ENCODE measurements at places on chromosomes 13 and 19. TPM values are rescaled to one million over a fixed set of nuclear protein-coding genes. Genes with fewer than 3 reads are reported as not detected.

- peak; percentile 96 for DNase-seq
Observed at GRCh38 chr13:110869805-110870706, 44.8 kb downstream of the ANKRD10 start.

- DNase-seq, result peak; percentile 76
Observed at GRCh38 chr19:2648528-2648937, 54.0 kb downstream of the GNG7 start.

DNA sequence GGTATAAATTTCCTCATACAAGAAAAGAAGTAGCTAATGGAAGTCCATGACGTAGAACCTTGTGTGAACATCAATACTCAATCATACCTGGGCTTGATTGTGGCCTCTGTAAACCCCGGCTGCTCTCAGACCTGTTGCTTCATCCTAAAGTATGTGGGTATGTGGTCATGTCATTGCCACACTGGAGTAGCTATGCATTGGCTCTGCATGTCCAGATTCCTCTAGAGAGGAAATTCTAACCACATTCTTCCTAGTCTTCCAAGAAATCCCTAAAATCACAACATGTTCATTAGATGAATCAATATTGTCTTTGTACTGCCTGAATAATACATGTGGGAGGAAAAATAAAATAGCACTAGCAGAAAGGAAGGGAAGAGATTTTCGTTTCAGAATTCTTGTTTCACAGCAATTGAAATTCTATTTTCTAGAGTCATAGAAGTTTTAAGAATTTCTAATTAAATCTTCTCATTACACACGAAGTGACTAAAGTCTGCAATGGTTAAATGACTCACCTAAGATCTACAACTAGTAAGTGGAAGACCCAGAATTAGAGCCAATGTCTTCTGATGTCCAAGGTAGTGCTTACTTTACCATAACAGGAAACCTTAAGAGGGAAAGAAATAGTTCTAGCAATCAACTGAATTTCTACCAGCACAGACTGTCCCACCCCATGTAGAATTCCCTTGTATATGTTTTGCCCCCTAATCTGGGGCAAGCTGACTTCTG, 28.0 kb downstream of the RXFP2 start:
- peak; percentile 67 for DNase-seq

DNA sequence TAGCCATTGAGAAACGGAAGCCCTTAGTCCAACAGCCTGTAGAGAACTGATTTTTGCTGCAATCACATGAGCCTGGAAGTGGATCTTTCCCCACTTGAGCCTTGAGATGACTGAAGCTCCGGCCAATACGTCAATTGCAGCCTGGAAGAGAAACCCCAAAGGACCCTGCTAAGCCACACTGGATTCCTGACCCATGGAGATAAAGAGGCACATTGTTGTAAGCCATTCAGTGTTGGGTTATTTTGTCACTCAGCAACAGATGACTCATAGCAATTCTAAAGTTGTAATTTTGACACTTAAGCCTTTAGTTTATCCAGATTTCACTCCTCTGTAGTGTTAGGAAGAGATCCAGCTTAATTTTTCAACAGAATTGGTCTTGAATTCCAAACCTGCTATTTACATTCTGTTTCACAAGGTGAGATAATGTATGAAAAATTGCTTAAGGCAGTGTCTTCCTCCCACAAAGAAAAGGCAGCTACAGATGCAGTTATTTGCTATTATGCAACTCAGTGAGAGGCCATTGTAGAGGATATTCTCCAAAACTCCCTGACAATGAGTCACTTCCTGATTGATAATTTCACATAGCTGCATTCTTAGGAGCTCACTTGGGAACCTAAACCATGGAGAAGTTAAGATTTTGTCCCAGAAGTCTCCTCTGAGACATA, 59.4 kb upstream of the TSHZ3 start:
- peak; percentile 66 for DNase-seq

DNA sequence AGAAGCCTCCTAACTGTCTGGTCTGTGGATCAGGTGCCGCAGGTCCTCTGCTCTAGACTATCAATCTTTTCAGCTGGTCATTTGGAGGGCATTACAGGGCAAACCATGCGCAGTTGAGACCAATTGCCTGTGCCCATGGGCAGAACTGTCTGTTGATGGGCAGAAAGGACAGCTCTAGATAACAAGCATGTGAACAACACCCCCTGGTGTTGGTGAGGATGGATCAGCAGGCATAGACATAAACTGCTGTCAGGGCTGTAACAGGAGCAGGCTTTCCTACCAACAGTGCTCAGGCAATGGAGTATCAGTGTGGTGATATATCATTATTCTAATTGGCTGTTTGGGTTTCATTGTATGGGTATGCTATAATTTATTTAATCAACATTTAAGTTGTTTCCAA, 104.7 kb upstream of the KL start:
- peak; percentile 50 for DNase-seq

- no peak for DNase-seq
Observed at GRCh38 chr13:94515374-94515773, 35.9 kb upstream of the DCT start.

GRCh38 chr13:63249411-63250187, 1834.0 kb upstream of the PCDH20 start:
- DNase-seq, result no peak

- peak; percentile 57 for DNase-seq
Observed at GRCh38 chr19:36032251-36033104, at the start of gene CLIP3. Gene CLIP3, minus strand, starts transcription at chr19:36032873. Its CDS starts 516 bp downstream, at chr19:36032357.

- peak; percentile 80 for DNase-seq
Observed at GRCh38 chr19:11530432-11530831, 1.5 kb upstream of the ECSIT start.

DNA sequence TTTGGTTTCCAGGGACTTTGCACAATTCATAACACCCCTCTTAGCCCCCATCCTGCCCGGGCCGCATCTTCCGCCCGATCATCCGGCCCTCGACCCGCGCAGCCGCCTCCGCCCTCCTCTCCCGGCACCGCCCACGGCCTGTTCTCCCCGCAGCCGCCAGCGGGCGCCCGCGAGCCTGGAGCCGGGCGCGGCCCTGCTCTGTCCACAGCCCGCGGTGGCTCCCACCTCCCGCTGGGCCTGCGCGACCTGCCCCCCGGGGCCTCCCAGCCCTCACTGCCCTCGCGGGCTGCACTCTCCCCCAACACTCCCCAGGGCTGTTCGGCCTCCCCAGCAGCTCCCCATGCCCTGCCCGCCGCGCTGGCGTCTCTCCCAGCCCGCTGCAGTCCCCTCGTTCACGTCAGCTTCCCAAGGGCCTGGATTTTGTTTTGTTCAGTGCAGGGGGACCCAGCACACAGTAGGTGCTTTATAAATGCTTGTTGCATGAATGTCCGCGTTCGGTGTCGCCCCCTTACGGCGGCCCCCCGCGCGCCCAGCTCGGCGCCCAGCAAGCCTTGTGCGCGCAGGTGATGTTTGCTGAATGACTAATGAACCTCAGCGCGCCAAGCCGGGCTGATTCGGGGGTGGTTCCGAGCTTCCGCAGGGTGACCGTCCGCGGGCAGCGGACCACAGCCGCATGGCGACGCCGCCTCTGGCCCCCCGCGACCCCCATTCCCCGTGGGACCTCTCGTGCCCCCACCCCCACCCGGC, 4.6 kb upstream of the APC2 start:
- no peak for DNase-seq

GRCh38 chr19:48631225-48631624, 6.0 kb downstream of the DBP start:
- no peak for DNase-seq

DNA sequence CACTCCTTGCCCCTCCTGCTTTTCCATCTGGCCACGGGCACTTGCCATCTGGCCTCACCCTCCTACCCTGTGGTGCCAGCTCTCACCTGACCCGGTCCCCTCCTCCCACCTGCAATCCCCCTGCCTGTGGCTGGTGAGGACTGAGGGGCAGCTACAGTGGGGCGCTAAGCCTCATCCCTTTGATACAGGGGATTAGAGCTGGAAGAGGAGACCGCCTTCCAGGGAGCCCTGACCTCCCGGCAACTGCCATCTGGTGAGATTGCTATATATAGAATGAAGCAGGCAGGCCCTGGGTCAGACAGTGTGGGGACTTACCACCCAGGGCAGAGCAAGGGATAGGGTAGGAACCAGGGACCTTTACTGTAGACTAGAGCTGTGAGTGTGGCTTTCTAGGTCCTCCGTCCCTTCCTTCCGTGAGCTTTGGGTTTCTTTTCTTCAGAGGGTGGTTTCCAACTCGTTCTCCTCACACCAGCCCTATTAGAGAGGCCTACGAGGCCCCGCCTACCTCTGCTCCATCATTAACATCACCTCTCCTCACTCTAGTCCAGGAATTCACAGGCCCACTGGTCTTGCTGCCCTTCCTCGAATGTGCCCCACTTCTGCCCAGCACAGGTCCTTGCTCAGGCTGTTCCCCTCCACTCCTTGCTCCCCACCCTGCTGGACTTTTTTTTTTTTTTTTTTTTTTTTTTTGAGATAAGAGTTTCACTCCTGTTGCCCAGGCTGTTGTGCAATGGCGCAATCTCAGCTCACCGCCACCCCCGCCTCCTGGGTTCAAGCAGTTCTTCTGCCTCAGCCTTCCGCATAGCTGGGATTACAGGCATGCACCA, 7.7 kb downstream of the KASH5 start:
- no peak for DNase-seq

DNA sequence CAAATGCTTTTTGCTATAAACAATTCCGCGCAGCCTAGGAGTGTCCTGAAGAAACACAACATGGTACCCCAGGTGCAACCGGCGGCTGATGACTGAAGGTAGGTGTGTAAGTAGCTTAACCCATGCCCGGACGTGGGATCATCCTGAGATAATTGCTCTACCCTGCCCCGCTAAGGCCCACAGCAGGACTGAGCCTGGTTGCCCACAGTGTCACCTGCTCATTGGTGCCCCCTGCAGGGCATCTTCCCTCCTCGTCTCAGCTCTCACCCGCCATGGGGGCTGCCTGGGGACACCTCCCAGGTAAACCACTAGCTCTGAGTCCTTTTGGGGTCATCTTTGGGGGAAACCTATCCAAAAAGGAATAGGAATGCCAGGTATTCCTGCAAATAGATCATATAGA, 22.3 kb downstream of the TMEM161A start:
- DNase-seq, result no peak

DNA sequence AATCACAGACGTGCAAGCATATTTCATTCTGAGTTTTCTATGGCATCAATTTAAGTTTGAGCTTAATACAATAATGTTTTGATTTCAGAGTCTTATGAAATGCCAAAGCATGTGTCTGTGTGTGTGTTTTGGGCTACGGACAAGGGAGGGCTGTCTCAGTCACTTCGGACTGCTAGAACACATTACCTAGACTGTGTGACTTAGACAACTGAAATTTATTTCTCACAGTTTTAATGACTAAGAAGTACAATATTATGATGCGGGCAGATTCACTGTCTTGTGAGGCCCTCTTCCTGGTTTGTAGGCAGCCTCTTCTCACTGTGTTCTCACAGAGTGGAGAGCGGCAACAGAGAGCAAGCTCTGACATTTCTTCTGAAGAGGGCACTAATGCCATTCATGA, 1202.0 kb downstream of the EFNB2 start:
- DNase-seq, result no peak

- no peak for DNase-seq
Observed at GRCh38 chr13:80783926-80784565, 443.1 kb upstream of the SPRY2 start.

- DNase-seq, result no peak
Observed at GRCh38 chr13:78997902-78998629, 339.1 kb upstream of the OBI1 start.

DNA sequence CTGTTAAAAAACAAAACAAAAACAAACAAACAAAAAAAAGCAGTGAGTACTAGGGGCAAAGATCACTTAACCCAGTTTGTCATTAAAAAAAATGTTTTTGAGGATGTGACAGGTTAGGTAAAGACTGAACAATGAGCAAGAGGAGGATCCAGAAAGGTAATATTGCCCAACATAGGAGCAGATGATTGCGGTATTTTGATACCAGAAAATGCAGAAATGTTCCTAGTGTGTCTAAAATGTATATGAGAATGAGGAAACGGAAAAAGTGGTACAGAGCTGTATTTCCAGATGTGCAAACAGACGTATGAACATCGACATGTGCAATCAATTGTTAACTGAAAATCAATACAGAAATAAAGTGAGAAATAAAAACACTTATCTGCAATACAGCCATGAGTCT, 4.9 kb upstream of the LILRA4 start:
- no peak for DNase-seq

GRCh38 chr19:51114087-51114729, 6.0 kb upstream of the CTU1 start:
- no peak for DNase-seq

GRCh38 chr19:33770107-33770506, 26.6 kb upstream of the KCTD15 start:
- DNase-seq, result no peak

DNA sequence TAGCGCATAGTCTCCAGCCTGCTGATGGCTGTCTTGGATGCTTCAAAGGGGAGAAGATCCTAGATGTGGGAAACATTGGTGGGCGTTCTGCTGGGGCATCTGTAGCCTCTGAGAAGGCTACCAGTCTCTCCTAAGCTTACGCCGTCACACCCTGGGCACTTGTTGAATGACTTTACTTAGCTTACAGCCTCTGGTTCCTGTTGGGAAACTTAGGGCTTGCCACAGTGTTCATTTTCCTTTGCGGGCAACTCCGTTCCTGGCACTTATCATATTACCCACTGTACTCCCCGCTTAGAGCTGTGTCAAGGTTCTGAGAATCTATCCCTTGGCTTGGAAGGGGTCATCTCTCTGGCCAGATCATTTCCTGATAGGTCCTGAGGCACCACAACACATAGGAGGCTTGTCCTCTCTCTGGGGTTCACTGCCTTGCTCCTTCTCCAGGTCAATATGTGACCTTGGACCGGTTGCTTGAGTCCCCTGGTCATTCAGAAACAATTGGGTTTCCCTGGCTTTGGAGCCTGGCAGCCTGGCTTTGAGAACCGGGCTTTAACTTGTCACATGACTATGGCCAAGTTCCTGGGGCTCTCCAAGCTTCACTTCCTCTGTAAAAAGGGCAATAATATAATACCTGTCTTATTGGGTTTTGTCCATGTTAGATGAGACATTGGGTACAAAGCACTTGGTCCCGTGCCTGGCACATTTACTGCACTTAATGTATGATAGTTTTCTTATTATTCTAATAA, 20.5 kb upstream of the ALOX5AP start:
- no peak for DNase-seq

- no peak for DNase-seq
Observed at GRCh38 chr13:63042686-63043085, 1627.0 kb upstream of the PCDH20 start.

- DNase-seq, result no peak
Observed at GRCh38 chr13:112442483-112443090, 66.4 kb downstream of the SPACA7 start.

SRRM5 gene
- not detected for total RNA-seq

NTN5 gene
- not detected for total RNA-seq

RAB3A gene
- total RNA-seq, result 2.2 TPM

CD22 gene
- 1.9 TPM for total RNA-seq

IZUMO2 gene
- not detected for total RNA-seq

ZNF729 gene
- total RNA-seq, result 0.08 TPM

KIRREL2 gene
- total RNA-seq, result 0.19 TPM

SPACA4 gene
- not detected for total RNA-seq

IL11 gene
- total RNA-seq, result 1.4 TPM

WBP4 gene
- total RNA-seq, result 5.2 TPM

ZNF253 gene
- total RNA-seq, result 2.6 TPM

URAD gene
- total RNA-seq, result not detected
